Activated CD4-positive, alpha-beta T cell treated with anti-CD3 and anti-CD28 coated beads for 1 hour (primary cell): ENCODE measurements at places on chromosomes 7 and 10.

DNA sequence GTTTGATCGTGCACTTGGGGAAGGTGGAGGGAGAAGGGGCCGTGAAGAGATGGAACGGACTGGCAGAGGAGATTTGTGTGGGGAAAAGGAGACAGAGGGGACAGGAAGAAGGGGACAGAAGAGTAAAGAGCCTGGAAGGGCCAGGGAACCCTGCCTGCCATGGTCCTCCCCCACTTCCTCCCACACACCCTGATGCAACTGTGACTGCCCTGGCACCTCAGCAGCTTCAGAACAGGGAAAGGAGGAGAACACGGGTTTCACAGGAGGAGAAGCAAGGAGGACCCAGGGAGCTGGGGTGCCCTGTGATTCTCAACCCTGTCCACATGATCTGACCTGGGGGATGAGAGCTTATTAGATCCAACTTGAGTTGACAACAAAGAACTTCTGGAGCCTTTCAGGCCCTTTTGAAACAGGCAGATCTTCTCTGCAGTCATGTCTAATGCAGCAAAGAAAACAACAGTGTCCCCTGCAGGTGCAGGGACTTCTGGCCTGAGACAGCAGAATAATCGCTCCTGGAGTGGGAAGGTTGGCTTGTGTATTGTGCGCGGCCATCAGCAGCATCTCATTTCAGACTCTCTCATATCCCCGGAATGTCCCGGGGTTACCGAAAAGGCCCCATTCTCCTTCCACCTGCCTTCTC, 421.6 kb downstream of the PAXIP1 start:
- no peak for DNase-seq

GRCh38 chr10:48254750-48255512, 19.6 kb downstream of the FRMPD2 start:
- DNase-seq: no peak

DNA sequence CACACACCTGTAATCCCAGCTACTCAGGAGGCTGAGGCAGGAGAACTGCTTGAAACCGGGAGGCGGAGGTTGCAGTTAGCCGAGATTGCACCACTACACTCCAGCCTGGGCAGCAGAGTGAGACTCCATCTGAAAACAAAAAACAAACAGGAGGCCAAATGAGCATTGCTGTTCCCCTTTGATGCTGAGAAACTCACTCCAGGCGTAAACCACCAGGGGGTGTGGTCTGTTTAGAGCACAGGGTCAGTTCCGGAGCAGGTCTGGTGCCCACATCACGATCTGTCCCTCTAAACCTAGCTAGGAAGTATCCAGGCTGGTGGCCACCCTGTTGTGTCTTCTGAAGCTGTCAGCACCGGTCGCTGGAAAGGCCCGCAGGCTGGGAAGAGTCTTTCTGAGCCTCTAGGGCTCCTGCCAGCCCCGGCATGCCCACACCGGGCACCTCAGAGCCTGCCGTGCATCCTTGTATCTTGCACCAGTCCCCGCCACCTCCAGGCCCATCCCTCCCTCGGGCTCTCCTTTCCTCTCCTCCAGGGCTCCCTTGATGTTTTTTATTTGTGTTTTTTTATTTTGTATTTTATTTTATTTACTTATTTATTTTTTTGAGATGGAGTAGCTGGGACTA, 66.3 kb upstream of the SH2B2 start:
- no peak for DNase-seq

DNA sequence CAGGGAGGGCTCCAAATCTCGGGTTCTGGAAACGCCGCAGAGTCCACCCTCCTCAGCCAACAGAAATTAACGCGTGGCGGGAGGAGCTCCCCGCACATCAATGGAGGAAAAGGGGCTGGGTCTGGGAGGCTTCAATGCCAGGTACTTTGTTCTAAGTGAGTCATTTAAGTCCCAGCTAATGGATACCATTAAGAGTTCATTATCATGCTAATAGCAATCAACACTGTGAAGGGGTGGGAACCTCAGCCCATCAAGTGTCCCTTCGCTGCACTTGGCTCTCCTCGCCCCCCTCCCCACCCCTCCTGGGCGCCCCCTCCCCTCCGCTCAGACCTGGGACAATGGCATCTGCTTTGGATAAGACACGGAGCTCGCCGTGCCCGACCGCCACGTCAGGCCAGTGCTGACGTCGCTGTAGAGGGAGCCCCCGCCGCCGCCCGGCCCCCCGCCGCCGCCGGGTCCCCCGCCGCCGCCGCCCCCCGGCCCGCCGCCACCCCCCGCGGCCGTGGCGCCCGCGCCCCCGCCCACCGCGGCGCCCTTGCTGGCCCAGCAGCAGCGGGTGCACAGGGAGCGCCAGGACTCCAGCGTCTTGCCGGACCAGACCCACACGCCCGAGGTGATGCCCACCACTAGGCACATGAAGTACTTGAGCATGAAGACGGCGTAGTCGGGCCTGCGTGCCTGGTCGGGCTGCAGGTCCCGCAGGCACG, 2.9 kb downstream of the FZD8 start:
- no peak for DNase-seq

- no peak for DNase-seq
Measured at GRCh38 chr10:119737823-119738222, 12.0 kb downstream of the INPP5F start.

DNA sequence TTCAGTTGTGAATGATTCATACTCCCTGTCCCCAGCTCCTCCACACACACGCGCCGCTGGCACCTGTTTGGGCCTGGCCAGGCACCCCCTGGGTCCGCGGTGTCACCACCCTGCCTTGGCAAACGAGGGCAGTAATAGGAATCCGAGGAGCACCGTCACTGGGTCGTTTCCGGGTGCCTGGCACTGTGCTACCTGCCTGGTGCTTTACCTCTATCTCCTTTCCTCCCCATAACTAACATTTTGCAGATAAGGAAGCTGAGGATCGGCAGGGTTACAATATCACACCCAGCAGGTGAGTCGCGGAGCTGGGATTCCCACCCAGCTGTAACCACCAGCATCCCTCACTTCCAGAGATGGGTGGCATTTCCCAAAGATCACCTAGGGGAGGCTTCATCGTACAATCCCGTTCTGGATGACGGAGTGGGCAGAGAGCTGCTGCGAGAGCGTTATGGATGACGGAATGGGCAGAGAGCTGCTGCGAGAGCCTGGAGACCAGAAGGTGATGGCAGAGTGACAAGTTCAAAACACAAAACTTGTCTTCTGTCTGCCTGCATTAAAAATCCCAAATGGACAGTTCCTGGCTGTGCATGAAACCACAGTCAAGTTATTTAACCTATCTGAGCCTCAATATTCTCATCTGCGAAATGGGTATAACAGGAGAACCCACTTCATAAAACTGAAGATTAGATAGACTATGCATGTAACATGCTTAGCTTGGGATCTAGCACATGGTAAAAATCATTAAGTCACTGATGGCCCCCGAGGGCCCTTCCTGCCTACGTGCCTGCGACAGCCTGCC, 1.1 kb upstream of the HSPA12A start:
- DNase-seq: no peak

DNA sequence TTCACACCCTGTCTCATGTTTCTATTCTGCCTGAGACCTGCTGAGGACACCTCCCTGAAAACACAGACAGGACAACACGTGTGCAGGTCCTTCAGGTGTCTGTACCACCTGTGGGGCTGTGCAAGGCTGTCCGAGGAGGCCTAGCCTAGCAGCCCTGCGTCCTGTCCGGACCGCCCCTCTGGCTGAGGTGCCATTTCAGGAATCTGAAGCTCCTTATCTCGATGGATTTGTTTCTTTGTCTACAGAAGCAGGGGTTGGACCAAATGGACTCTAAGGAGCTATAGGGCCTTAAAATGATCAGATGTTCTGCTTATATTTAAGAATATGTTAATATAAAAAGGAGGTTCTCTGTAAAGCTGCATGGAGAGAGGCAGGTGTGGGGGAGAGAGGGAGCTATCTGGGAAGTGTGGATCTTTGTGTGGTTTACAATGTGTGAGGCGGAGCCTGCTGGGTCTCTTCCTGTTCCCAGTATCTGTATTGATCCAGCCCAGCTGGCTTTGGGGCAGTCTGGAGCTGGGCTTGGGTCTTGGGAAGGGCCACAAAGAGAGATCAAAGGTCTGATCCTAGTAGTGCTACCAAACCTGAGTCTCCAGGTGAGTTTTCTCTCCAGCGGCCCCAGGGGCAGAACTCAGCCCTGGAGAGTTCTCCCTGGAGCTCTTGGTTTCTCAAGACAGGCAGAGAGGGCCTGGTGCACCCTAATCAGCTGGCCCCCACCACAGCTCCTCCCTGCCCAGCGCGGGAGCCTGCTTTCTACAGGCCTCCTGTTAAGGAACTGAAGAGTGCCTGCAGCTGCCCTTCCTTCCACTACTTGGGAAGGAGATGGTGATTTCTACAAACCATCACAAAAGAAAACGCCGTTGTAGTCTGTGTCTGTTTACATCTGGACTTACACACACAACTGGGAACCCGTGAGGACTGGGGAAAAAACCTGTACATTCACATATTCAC, 3.4 kb upstream of the MNX1 start:
- no peak for DNase-seq

DNA sequence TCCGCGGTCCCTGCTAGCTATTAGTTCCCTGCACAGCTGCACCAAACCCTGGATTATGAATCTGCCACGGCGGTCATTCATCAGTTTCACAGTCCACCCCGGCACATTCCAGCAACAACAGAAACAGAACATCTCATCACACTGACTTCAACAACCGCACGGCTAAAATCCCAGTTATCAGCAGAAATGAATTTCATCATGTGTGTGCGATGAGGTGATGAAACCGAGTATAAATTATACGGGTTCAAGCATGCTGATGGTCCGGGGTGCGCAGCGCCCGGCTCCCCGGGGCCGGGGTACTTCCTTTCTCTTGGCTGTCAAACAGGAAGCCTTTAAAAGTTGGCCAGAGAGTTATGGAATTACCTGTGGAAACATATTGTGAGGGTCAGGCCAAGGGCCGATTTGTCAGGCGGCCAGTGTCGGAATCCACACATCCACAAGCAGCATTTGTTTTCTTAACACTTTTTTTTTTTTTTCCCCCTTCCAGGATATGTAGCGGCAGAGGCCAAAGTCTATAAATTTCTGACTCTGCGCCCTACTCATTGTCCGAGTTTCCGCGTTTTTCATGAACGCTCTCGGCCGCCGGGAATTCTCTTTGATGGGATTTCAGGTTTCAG, 420.9 kb upstream of the MGMT start:
- no peak for DNase-seq
